ENCODE measurements at places on chromosomes 12 and 14.
A peak's percentile ranks its signal among the peaks of the same experiment; 100 is the strongest.

- DNase-seq = no peak
These were observed 7.0 kb downstream of the AGAP2 start for GRCh38 chr12:57731411-57732080.

DNA sequence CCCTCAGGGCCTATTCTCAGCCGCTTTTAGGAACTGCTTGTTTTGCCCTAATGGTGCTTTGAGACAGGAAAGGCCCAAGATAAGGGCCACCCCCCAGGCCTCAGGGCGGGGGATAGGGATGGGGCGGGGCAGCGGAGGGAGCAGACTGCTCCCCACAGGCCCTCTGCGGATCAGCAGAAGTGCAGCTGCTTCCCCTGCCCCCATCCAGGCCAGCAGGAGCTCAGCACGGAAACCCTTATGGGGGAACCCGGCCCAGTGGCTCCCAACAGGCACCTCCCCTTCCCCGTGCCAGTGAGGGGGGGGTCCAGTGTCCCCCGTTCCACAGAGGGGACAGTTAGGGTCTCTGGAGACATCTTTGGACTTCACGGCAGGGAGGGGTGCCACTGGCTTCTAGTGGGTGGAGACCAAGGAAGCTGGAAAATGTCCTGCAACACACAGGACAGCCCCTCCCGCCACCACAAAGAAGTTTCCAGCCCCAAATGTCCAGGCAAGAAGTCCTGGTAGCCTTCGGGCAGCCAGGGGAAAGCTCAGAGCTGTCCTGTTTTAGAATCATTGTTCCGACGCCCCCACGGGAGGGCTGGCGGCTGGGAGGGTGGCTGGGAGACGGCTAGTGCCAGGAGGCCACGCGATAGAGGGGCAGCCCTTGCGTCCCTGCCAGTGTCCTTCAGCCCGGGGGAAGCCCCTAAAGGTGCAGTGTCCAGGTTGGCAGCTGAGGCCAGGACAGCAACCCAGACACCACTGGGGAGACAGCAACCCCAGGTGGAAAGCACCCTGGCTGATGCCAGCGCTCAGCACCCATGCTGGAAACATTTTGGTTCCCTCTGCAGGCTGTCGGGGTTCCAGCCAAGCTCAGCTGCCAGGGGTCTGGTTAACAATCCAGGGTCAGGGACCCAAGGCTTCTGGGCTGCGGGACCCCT lies 10.4 kb upstream of the GPR132 start:
- DNase-seq = peak; percentile 79

DNA sequence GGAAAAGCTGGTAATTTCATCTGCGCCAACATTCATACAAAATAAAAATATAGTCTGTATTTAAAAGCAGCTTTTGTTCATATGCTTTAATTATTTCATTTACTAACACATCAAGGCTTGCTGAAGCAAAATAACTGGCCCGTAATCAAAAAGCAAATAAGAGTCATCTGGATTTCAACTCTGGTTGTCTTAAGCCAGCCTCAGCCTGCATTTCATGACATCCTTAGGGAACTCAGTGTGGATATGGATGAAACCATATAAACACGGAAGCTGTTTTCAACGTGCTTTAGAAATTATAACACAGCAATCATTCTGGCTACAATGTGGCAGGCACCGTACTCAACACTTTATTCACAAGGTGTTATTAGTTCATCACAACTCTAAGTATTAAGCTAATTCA lies 852 bp downstream of the COX16 start:
- DNase-seq = no peak

DNA sequence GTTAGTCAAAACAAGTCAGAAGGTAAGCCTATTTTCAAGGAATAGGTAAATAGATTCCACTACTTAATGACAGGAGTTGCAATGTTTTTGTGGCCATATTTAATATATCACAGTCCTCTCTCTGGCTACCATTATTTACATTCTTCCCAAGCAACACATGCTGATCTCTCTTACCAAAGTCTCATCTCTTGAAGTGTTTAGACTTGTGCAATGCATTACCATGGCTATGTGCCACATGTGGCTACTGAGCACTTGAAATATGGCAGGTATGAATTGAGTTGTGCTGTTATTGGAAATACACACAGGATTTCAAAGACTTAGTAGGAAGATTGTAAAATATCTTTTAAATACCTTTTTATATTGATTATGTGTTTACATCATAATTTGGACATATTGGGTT lies 262.4 kb upstream of the PDE3A start:
- no peak for DNase-seq

GRCh38 chr12:20050221-20050620 lies 318.1 kb upstream of the PDE3A start:
- no peak for DNase-seq

GRCh38 chr14:61379639-61380184 lies 58.3 kb downstream of the PRKCH start:
- DNase-seq = no peak

- no peak for DNase-seq
These were observed 7.9 kb upstream of the NFKBIA start for GRCh38 chr14:35412272-35413056.

DNA sequence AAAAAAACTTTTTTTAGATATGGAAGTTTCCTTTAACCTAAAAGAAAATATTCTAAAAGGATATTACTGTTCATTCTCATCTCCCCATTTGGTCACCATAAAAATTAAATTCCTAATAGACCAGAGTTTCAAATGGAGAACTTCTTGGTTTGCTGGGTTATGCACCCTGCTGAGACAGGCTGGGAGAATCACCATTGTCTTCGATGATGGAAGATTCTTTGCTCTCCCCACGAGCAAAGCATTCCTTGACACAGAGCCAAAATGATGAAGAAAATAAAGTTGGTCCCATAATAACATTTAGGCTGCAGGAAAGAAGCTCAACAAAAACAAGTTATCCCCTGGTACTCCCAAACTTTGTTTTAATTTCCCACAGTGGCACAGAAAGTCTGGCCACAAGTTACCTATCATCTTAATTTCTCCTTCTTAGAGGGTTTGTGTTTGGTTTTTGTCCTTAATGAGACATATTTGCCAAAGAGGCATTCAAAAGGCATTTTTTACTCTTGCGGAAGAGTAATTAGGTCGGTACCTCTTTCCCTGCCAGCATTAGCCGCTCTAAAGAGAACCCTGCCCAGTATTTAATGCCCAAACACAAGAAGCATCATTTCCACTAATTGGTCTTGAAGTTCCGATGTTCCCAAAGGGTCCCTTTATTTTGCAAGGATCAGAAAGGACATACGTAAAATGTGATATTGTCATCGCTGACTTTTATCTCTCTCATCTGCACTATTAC lies 4.8 kb downstream of the DIO2 start:
- DNase-seq = no peak

GRCh38 chr12:32107359-32108267 lies 966 bp downstream of the BICD1 start:
- DNase-seq = no peak
